ENCODE measurements at places on chromosomes 7 and 10.

GRCh38 chr7:71285571-71286145 is 153.7 kb downstream of the GALNT17 start:
- DNase-seq: no peak

GRCh38 chr10:6020826-6021225 is 41.3 kb downstream of the IL2RA start:
- no peak for DNase-seq

- DNase-seq: no peak
Measured at GRCh38 chr7:12951397-12951801, 264.0 kb downstream of the ARL4A start.

DNA sequence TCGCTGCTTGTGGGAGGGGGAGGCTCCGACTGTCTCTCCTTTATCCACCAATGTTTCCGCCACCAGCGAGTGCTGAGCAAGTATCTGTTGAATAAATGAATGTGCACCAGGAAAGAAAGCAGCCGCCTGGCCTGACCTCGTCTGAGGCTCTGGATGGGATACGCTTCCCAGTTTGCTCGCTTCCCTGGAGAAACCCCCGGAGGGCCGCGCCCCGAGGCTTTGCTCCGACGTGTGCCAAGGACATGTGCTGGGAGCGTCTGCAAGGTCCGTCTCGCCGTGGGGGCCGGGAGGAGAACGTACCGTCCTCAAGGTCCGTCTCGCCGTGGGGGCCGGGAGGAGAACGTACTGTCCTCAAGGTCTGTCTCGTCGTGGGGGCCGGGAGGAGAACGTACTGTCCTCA is 536.4 kb downstream of the DNAJB6 start:
- DNase-seq: no peak

DNA sequence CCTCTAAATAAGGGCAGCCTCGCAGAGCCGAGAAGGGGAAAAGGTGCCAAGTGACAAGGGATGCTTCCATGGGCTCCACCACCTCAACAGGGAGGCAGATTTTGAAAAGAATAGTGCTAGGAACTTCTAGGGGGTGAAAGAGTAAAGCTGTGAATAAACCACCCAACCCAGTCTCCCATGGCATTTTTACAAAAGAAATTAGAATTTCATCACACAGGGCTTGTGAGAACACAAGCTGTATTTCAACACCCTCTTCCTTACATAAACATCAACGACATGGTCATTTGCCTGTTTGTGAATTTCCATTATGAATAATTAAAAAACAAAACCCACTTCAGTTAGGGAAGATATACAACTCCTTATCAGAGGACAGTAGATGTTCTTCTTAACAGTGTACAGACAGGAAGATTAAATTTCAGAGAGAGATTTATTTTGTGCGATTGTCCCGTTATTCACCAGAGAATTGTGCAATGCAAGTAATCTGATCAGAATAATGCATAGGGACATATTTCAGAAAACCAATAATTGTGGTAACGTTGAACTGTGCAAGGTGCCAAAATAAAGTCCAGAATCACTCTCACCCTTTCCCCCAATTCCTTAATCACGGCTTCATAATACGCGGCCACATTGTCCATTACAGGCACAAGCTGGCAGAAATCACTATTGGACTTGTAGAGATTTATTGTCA is 207.8 kb upstream of the MGMT start:
- DNase-seq: no peak

DNA sequence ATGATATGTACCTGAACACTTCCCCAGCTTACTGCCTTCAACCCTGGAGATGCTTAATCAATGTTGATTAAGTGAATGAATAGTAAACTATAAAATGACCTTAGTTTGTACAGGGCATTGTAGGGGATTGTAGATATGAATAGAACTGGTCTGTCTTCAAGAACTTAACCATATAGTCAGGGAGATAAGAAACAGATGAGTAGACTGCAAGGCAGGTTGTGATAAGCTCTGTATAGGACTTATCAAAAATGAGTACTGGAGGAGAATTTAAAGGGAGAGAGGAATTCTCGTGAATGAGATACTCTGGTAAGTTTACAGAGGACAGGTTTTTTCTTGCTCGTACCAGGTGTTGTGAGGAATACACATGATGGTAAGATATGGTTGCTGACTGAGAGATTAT is 27.6 kb downstream of the SGPL1 start:
- DNase-seq: no peak

DNA sequence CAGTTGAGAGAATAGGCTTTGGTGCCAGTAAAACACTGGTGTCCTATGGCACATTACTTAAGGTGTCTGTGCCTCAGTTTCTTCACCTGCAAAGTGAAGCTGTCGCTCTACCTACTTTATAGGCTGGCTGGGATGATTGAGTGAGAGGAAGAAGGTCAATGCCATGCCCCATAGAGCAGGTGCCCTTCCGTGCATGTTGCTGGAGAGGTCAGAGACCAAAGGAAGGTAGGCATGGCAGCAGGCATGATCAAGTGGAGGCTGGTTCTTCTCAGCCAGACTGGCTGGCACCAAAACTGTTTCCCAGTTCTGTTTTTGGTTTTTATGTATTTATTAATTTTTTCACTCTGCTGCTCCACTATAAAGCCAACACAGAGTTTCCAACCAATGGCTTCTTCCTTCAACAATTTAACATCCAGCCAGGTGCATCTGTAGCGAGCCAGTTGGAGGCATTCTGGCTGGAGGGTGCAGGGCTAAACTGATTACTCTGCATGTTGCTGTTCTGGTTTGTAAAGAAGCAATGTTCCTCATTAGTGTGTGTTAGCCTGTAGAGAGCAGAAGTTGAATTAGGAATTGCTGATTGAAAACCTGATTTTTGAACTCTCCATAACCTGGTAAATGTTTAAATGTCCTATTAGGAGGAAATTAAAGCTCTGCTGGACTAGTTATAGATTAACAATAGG is 144.3 kb upstream of the TNS3 start:
- DNase-seq: no peak

DNA sequence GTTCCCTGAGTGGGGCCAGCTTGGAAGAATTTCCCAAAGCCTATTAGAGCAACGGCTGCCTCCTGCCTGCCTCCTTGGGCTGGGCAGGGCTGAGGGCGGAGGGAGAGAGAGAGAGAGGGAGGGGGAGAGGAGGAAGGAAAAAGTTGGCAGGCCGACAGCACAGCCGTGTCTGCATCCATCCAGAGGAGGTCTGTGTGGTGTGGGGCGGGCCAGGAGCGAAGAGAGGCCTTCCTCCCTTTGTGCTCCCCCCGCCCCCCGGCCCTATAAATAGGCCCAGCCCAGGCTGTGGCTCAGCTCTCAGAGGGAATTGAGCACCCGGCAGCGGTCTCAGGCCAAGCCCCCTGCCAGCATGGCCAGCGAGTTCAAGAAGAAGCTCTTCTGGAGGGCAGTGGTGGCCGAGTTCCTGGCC is at the start of gene AQP1:
Gene AQP1 (plus strand): TSS at position 293 of the 409 bp plus-strand sequence. CDS start 57 bp downstream, at position 350.
- DNase-seq: no peak

- DNase-seq: no peak
Measured at GRCh38 chr10:34430685-34431084, 384.4 kb downstream of the PARD3 start.

DNA sequence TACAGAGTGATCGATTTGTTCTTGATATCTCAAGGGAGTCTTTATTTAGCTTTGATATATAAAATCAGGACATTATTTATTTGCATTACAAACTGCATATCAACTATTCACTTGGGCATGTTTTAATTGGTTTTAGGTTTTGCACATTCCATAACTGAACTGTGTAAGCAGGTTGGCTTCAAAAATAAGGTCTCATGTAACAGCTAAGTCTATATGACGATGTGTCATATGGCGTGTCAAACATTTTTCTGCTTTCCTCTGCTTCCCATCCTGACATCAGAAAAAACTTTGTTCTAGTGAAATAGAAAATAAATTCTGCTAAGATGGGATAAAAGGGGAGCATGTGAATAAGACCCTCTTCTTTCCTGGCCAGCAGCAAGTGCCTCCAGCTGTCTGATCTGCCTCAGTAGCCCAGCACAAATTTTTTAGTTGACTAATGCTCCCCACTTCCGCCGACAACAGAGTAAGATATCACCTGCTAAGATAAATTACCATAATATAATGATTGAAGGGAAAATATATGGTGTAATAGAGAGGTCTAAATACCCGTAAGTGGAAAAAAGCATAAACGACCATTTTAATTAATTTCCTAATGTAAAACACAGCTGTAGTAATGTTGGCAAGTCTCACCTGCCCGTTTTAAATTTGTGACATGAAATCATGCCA is 180.5 kb downstream of the TAX1BP1 start:
- DNase-seq: no peak

DNA sequence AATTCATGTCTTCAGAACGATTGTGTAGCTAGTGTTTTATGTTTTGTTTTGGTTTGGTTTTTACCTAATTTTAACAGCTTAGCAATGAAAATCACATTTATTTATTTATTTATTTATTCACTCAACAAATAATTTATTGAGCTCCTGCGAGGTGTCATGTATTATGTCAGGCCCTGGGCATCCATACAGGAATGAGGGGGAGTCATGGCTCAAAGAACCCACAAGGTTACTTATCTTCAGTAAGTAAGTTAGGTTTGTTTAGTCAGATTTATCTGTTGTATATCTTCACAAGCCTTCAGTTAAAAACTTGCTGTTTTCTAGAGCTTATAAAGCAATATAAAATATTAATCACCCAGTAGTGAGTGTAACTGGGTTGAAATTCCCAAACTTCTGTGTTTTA is 45.4 kb downstream of the FOXP2 start:
- no peak for DNase-seq

DNA sequence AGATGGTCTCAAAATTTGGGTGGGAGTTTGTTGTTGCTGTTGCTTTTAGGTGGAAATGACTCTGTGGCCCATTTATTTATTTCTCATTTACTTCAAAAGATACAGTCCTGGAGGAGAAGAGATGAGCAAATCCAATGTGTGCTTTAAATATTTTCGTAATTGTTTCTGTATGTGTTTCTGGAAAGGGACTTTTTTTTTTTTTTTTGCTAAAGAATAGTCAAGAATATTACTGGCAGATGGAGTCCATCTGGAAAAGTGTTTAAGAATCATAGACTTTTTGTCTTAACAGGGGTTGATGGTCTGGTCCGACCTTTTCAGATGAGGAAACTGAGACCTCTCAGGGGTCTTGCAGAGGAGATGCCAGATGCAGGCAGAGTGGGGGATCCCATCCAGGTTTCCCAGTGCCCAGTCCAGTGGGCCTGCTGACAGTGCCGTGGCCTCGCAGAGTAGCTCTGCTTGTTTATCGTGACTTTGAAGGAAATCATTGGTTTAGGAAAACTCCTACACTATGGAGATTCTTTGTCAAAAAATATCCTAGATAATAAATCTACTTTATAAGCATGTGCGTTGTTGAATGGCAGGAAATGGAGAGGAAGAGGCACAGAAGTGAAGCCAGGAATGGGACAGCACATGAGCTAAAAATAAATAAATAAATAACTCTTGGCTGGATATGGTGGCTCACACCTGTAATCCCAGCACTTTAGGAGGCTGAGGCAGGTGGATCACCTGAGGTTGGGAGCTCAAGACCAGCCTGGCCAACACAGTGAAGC is 164.3 kb upstream of the SVIL start:
- no peak for DNase-seq

- DNase-seq: no peak
Measured at GRCh38 chr7:135980012-135980551, 2.9 kb upstream of the MTPN start.

- no peak for DNase-seq
Measured at GRCh38 chr7:98282703-98283102, 1.2 kb downstream of the BRI3 start.

DNA sequence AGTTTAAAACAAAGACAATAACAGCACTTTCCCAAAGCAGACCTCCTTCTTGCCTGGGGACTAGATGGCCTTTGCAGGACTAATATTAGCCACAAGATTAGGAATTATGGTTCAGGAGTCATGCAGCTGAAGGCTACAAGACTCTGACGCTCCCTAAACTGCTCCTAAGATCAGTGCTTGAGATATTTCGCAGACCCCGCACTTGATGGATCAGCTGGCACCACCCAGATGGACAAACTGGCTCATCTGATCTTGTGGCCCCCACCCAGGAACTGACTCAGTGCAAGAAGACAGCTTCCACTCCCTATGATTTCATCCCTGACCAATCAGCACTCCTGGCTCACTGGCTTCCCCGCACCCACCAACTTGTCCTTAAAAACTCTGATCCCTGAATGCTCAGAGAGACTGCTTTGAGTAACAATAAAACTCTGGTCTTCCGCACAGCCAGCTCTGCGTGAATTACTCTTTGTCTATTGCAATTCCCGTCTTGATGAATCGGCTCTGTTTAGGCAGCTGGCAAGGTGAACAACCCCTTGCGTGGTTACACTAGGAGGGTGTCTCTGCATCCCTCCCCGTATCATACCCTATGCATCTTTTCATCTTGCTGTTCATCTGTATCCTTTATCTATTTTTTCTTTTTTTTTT is 26.9 kb upstream of the NRBF2 start:
- no peak for DNase-seq

DNA sequence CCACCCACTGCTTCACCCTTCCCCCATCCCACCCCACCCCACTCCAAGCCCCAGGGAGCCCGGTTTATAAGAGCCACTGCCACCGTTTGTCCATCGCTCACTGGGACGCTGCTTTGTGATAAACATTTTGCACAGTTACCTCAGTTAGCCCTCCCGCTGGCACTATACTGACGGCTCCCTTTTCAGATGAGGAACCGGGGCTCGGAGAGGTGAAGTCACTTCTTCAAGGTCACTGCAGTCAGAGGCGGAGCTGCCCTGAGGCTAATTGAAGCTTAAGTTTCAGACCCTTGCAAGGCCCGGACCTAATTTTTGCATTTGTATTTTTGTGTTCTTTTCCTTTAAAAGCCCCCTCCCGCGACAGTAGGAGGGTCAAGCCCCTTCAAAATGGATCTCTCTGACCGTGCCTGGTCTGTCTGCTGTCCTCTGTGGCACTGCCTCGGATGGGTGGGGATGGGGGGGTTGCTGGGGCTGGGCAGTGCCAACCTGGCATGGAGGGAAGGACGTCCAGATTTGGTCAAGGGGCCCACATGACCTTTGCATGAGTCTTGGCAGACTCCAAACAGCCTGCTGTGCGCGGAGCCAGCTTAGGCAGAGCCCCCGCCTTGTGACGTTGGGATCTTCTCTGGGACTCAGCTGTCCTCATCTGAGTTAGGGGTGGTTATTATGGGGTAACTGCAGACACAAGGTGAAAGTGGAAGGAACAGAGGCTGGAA is 17.7 kb upstream of the NODAL start:
- no peak for DNase-seq

GRCh38 chr10:71912431-71912830 is 51.8 kb upstream of the CHST3 start:
- no peak for DNase-seq

GRCh38 chr10:1070919-1071318 is 14.7 kb downstream of the WDR37 start:
- no peak for DNase-seq

DNA sequence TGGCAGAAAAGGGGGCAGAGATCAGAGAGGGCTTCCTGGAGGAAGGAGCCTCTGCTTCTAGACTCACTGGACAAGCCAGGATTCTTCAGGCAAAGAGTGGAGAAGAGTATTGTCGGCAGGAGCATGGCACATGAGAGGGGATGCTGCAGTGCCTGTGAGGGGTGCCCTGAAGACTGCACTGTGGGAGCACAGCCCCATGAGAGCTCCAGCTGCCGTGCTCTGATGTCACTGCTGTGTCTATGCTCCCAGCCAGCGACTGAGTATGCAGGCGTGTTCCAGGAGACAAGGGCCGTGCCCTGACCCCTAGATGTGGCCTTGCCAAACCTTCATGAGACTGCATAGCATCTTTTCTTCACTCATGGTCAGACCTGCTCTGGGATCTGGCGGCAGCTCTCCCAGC is 339.1 kb downstream of the RPS24 start:
- no peak for DNase-seq

All from NCI-H1436 treated with DMSO at 0.1 percent for 48 hours (cell line).